ENCODE measurements at places on chromosomes 12 and 14.

DNA sequence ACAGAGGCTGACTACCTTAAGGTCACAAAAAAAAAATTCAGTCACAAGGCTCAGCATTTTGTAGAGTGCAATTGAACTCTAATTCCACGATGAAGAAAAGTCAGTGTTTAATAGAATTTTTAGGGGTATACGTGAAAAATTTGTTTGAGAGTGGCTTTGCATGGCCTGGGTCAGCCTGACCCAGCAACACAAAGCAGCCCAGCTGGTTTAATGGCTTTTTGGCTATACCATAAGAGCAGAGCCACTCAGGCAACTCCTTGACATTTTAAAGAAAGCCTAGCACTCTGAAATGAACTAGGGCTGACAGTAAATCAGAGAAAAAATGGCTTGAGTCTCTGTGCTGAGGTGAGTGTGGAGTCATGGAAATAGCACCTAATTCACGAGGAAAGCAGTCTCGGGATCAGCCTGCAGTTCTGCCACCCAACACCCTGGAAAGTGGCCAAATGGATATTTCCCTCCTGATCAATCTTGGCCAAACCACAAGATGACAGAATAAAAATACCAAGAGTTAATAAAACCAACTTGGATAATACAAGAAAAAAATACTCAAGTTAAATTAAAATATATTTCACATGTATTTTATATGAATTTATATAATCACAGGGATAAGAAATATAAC lies 59.5 kb downstream of the GALNT4 start:
- no peak for DNase-seq

- DNase-seq, result no peak
Observed at GRCh38 chr12:8969861-8970411, 19.4 kb upstream of the KLRG1 start.

DNA sequence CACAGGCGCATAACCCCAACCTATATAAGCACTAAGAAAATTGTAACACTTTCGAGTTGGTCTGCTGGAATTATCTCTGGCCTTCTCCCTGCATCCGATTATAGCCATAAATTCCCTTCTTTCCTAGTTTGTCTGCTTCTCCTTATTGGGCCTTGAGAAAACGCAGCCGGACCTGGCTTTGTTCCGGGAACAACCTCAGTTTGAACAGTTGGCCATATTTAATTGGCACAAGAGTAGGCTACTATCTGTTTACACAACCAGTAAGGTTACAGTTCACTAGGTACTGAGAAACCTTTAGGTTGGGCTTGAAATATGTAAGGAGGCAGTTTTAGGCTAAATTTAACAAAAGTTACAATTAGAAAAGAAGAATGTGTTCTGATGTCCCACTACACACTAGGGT lies 176.1 kb downstream of the IPO8 start:
- DNase-seq, result no peak

GRCh38 chr14:55505846-55506245 lies 65.4 kb upstream of the TBPL2 start:
- DNase-seq, result no peak

DNA sequence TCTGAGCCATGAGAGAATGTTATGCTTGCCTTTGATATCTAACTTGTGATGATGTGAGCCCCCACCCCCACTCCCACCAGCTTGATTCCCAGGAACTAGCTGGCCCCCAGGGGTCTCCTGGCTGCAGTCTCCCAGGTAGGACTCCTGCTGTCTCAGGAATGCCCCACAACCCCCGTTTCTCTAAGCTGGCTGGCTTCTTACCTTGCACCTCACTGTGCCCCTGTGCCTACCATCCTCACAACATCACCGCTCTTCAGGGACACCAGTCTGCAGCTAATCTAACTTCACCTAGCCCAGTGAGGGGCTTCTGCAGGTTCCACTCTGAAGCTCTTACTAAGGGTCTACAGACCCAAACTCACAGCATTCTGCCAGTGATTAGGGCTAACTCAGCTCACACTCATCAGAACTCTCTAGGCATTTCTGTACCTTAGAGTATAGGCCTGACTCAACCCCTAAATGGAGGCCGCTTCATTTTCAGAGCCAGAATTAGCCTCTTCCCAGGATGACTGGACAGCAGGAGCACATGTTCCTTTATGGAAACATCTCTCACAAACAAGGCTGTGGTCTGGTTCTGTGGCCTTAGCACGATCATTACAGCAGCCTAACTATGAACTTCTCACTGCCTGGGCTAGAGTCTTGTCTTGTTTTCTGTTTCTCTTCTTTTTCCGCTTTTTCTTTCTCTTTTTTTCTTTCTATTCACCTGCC lies 72.8 kb upstream of the IFNG-AS1 start:
- no peak for DNase-seq

DNA sequence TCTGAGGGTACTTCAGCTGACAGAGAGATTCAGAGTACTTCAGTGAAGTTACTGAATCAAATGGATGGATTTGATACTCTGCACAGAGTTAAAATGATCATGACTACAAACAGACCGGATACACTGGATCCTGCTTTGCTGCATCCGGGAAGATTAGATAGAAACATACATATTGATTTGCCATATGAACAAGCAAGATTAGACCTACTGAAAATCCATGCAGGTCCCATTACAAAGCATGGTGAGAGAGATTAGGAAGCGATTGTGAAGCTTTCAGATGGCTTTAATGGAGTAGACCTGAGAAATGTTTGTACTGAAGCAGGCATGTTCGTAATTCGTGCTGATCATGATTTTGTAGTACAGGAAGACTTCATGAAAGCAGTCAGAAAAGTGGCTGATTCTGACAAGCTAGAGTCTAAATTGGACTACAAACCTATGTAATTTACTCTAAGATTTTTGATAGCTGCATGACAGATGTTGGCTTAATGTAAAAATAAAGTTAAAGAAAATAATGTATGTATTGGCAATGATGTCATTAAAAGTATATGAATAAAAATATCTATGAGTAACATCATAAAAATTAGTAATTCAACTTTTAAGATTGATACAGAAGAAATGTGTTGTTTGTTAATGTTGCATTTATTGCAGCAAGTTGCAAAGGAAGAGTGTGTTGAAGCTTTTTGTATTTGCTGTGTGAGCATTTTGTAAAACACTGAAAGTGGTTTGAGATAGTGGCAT lies 136.1 kb upstream of the RAP1B start:
- DNase-seq, result no peak

DNA sequence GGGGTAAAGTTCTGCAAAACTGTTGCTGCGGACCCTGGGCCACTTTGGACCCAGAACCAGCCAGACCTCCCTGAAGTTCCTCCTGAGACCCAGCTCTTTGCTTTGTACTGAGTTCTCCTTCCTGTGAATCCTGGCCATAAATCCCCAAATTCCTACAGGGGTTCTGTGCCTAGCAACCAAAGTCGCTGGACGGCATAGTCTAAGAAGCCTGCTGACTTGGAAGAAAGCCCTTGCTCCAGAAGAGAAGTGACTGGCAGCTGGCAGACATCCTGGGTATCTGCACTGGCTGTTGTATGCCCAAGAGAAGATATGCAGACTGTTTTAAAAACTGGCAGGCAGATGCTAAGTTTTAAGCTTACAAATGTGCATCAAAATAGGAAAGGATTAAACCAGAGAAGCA lies 99.9 kb upstream of the SLC24A4 start:
- DNase-seq, result no peak

DNA sequence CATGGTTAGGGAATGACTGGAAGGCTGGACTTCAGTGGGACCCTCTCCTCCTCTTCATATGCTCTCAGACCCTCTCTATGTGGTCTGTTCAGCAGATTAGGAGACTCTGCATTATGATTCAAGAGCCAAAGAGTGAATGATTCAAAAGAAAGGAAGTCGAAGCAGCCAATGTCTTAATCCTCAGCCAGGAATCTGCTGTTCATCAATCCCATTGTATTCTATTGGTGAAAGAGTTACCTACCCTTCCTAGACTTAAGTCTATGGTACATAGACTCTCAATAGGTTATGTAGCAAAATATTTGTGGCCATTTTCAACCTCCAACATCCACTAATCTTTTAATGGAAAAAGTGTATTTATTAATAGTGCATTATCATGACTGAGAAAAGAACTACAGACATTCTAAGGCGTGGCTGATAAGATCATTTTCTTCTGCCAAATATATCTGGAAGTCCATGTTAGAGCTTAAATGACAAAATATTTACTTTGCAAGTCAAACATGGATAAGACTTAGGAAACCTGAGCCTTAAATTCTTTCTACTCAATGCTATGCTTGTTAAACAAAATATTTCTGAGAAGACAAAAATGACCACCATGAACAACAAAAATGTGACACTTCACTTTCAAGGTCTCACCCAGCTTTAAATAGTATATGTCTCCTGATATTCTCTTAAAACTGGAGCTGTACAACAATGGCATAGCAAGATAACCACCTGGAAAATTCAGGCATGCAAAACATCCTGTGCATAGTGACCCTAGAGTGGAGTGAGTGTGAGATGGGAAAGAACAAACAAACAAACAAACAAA lies 1100.6 kb downstream of the GALC start:
- no peak for DNase-seq

DNA sequence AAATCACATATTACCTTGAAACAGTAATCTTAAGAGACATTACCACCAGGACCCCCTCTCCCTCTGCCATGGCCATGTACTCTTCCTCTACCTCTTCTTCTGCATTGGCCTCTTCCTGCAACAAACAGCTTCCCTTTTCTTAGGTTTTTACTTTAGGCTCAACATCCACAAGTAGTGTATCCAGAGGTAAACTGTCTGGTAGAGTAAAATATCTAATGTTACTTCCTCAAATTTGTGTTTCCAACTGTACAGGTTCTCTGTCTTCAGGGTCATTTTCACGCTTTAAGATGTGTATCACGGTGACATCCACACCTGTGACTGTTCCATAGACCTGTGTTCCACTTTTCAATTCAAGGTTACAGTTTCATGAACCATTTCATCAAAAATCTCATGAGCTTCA lies 13.4 kb downstream of the CDK17 start:
- DNase-seq, result no peak

DNA sequence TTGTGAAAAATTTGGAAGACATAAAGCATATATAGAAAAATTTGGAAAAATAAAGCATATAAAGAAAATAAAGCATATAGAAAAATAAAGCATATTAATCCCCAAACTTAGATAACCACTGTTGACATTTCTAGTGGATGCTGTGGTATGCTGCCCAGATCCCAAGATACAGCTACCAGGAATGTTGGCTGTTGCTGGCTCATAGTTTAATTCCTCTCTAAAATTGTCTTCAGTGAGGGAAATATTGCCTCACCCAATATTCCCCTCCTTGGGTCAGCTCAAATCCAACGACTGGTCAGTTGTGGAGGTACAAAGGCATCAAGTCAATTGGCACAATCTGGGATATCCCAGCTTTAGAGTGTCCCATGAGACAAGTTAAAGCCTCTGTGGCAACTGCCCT lies 10.1 kb upstream of the KICS2 start:
- DNase-seq, result no peak

GRCh38 chr12:106753526-106753925 lies 21.0 kb upstream of the RIC8B start:
- DNase-seq, result no peak

DNA sequence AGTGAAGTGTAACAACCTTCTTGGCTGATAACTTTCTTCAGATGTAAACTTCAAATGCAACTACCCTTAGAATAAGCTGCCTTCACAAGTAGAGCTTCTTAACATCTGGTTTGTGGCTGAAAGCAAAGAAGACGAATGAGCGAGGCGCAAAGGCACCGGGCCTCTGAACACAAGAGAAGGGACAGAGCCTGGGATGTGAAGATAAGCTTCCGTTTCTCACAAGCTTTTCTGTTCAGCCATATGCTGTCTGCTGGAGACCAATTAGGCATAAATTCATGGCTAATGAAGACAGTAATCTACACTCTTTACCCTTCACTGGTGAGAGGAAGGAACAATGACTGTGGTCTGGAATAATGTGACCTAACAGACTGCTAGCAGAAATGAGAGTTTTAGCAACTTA lies 195.2 kb downstream of the ATXN7L3B start:
- no peak for DNase-seq

- no peak for DNase-seq
Observed at GRCh38 chr14:58789736-58790135, 152.0 kb downstream of the DACT1 start.

Data from NCI-H1092 (cell line).